ENCODE measurements at places on chromosomes 6 and 20. TPM values are rescaled to one million over a fixed set of nuclear protein-coding genes. Genes with fewer than 3 reads are reported as not detected.

BNIP5 gene
- not detected for total RNA-seq

HSPA1L gene
- 0.44 TPM for total RNA-seq

GINS1 gene
- 3.1 TPM for total RNA-seq

CCN5 gene
- total RNA-seq: not detected

KHDC1 gene
- total RNA-seq: 2.9 TPM

PRKN gene
- 0.93 TPM for total RNA-seq

ENPP1 gene
- 1.2 TPM for total RNA-seq

SERINC1 gene
- 138 TPM for total RNA-seq

PPP1R3G gene
- 1.4 TPM for total RNA-seq

CCN6 gene
- total RNA-seq: not detected

Data from glomerular endothelial cell (primary cell).